ENCODE measurements at places on chromosomes 12 and 14.

DNA sequence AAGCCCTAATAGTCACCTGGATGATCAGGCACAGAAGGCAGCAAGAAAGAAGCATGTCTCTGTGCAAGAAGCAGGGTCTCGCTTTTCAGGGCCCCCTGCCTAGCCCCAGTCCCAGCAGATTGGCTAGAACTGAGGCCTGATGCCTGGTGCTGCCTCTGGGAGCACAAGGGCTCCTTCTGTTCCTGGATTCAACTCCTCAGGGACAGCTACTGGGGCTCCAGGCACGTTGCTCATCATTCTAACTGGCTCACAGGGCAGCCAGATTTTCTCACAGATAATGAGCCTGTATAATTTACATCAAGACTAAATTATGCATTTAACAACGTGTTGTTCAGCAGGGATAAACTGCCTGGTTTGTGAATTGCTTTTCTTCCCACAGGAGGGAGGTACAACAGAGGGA is 106.5 kb upstream of the PLXNC1 start:
- no peak for DNase-seq

DNA sequence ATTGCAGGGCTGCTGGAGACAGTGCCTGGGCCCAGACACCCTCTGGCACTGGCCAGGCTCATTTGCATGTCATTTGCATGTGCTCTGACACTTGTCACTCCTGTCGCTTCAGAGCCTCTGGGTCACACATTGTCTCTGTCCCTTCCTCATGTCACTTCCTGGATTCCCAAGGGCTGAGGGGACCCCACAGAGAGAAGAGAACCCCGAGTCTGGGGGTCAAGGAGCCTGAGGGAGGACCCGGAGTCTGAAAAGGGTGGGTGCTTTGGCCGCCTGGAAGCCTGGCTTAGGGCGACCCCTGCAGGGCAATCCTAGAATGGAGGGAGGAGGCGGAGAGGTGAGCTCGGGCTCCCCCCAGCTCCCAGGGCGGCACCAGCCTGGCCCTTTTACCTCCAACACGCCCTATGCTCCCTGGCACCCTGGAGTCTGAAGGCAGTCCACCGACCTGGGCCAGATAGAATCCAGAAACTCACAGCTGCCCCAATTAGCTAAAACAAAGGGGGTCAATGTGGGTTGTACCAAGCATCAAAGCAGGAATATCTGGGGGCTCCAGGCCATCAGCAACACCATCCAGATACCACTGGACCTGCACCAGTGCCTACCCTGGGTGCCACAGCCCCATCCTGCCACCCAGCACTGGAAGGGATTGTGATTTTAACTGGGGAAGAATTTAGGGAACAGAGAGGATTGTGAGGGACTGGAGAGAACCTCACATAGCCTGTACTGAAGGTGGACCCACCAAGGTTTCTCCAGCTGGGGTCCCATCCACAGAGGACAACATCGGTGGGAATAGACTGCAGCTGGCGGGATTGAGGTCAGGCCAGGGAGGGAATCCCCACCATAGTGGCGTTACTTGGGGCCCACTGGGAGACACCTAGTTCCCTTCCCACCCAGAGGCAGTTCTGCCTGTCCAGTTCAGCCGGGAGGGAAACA is 21.8 kb upstream of the KRT78 start:
- no peak for DNase-seq

DNA sequence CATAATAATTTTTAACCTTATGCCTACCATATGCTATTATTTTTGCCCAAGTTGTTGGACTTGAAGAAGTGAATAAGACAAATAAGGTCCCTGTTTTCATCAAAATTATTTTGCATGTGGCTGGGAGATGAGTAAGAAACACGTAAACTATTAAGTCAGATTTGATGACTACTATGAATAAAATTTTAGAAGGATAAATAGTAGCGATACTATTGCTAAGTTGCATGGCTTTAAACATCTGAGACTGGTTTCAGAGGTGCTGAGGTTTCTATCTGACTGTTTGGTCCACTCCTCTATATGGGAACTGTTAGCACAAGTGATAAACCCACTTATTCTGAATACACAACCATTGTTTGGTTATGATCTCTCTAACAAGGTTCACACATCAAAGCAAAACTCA is 674.3 kb upstream of the MDGA2 start:
- no peak for DNase-seq

DNA sequence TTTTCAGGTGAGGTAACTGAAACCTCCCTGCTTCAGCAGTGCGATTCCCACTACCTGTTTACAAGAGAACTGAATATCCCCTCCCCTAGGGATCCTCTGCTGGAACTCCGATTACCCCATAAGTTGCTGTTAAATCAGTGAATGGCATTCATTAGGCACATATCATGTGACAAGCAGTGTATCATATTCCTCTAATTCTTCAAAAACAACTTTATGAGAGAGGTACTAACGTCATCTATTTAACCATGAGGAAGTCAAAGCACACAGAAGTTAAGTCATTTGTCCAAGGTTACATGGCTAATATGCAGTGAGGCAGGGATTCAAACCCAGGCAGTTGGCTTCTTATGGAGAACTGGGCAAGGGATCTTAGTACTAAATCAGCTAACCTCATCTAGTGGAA is 43.9 kb upstream of the PCED1B start:
- DNase-seq, result no peak

GRCh38 chr14:23468704-23469126 is 788 bp upstream of the NGDN start:
- DNase-seq, result no peak

DNA sequence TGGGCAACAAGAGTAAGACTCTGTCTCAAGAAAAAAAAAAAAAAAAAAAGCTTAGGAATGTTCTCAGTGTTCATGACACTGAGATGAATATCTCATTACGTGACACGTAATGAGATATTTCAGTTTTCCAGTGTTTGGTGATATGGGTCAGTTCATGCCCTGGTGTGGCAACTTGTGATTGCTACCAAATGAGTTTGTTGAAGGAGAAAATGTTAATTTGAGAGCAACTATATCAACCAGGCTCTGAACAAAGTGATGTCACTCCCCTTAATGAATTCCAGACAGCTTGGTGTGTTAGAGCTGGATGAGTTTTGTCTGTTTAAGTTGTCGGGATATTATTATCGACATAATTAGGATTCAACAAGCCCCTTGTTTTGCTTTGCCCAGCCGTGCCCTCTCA is 211.7 kb downstream of the DPF3 start:
- DNase-seq, result no peak

GRCh38 chr12:4292341-4293073 is 18.9 kb downstream of the CCND2 start:
- no peak for DNase-seq

DNA sequence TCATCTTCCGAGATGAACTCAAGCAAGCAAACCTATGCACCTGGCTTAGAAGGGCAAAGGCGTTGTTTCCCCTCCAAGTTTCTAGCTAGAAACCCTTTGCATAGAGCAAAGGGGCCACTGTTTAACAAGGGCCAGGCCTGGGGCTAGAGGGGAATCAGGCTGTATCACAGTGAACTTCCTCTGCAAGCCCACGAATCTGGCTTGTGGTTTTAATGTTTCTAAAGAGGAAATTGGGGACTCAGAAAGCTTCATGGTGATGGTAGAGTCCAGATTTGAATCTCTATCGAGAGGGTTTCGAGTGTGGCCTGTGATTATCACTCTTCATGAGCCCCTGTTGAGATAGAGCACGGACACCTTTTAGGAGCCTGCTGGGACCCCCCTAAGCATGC is 189.9 kb downstream of the VRK1 start:
- no peak for DNase-seq

- DNase-seq, result no peak
These were observed 96.4 kb downstream of the RIN3 start for GRCh38 chr14:92609955-92610354.

DNA sequence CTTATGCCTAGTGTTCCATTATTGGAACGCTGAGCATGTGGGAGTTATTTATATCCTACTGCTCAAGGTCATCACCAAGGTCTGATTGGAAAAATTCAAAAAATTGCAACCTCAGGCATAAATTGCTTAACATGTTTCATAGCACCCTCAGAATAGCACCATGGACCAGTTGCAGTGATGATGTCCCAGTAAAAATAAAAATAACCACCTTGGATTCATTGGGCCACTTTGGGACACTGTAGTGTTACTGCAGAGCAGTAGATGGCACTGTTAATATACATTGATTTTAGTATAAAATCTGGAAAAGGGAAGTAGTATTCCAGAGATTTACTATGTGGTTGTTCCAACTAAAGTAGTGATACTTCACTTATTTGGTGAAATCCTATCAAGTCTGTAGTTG is 31.0 kb upstream of the PTCSC3 start:
- DNase-seq, result no peak

- DNase-seq, result no peak
These were observed 13.2 kb upstream of the SERPINA3 start for GRCh38 chr14:94598816-94599655.

GRCh38 chr12:102920271-102920670 is 3.2 kb upstream of the PAH start:
- no peak for DNase-seq
